NAMALWA (cell line): ENCODE measurements at places on chromosomes 1 and 21.

DNA sequence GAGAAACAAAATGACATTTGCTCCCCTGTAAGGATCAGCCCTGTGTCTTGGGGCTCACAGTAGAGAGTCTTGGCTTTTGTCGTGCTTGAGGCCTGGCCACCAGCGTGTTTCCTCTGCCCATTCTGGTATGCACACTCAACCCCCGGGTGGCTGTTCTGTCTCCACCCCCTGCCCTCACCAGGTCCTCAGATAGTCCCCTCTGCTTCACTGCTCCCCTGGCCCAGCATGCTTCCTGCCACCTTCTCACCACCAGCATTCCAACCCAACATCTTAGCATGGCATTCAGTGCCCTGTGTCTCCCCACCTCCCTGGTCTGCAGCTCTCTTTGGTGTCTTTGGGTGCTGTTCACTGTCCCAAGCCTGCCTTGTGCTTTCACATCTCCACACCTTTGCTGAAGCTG lies 16.2 kb downstream of the ZNF362 start:
- DNase-seq, result no peak

DNA sequence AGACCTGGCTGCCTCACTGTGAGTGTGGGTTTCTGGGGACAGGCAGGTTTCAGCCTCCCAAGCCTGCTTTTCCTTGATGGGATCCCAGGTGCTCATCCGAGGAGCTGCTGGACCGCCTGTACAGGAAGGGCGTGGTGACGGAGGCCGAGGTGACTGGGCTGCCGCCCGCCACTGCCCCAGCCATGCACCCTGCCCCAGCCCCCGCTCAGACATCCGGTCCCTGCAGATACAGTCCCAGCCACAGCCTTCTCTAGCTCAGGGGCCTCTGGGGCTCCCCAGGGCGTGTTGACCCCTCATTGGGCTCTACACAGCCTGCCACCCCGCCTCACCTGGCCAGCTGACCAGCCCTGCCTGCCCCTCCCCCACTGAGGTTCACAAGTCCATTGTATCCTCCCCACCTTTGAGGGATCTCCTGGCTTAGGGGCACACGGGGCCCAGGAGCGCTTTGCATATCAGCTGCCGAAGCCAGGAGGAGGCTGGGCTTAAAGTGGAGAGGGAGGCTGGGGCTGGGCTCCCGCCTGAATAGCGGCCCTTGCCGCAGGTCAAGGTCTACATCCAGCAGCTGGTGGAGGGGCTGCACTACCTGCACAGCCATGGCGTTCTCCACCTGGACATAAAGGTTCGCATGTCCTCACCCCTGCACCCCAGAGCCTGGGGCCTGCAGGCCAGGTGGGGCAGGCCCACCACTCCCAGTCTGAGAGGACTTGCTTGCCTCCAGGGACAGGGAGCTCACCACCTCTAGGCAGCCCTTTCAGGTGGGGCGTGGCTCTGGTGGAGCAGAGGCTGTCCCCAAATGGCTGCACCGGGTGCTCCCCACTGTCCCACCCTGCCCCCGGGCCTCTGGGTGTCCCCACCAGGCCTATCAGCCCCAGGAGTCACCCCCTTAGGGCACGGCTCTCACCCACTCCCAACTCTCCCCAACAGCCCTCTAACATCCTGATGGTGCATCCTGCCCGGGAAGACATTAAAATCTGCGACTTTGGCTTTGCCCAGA lies 38.5 kb downstream of the TRIM11 start:
- DNase-seq, result peak; percentile 34

DNA sequence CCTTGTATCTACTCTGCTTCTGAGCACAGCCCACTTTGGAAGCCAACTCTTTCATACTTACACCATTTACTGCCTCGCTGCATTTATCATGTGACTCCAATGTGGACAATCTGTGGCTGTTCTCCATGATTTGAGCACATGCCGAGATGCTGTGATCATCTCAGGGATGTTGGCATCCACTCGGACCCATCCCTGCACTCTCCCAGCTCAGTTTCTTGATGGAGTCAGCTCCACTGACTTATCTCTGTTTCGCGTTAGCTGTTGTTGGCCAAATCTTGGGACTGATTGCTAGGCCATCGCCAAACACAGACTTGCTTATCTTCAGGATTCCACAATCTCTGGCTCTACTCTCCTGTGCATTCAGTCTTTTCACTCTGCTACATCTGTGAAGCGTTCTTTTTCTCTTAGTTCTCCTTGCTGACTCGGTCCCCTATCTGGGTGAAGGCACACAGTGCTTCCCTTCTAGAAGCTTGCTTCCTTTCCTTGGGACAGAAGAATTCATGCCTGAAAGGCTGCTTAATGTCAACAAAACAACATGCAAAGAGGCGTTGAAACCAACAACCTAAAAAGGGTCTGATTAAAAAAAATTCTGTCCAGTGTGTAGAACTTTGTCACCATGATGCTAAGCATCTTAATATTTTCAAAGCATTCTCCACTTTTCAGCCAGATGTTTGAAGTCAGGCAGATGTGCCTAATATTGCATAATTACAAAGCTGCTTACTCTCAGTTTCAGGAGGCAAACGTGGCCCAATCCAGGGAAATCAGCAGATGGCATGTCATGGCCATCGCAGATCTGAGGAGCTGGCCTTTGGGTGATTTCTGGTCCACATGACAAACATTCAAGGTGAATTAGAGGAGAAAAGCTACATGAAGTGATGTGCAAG lies 120.7 kb downstream of the NGF start:
- no peak for DNase-seq

- no peak for DNase-seq
Observed at GRCh38 chr21:33444499-33444898, 35.3 kb downstream of the TMEM50B start.

DNA sequence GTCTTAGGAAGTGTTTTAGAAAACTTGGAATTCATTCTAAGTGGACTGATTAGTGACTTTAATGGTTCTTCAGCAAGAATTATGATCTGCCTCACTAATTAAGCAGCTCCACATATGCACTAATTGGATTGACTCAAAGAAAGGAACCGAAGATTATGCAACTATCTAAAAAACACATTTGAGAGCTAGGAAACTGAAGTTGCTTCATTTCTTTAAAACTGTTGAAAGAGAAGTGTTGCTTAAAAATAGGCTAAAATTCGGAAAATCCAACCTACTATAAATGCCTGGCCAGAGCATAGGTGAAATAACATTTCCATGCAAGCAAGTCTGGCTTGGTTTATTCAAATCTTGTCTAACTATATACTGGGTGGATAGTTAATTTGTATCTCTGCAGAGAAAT lies 502.9 kb upstream of the ZRANB2 start:
- DNase-seq, result no peak

- DNase-seq, result peak; percentile 90
Observed at GRCh38 chr1:40153073-40153770, 8.0 kb upstream of the RLF start.

DNA sequence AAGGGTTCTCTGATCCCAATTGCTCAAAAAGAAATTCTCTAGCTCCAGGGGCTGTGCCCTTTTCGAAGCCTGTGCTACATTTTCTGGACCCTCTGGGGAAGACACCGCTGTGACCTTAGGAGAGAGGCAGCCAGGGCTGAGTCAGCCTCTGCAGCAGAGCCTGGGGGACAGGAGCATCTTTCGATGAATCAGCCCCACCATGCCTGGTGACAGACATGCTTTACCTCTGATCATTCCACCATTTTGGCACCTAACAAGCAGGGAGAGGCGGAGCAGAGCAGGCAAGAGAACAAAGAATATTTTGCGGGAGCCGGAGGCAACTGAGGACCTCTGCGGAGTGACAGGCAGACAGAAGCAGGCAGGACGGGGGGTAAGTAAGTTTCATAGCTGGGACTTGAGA lies 84.9 kb downstream of the VWA5B1 start:
- DNase-seq, result no peak

DNA sequence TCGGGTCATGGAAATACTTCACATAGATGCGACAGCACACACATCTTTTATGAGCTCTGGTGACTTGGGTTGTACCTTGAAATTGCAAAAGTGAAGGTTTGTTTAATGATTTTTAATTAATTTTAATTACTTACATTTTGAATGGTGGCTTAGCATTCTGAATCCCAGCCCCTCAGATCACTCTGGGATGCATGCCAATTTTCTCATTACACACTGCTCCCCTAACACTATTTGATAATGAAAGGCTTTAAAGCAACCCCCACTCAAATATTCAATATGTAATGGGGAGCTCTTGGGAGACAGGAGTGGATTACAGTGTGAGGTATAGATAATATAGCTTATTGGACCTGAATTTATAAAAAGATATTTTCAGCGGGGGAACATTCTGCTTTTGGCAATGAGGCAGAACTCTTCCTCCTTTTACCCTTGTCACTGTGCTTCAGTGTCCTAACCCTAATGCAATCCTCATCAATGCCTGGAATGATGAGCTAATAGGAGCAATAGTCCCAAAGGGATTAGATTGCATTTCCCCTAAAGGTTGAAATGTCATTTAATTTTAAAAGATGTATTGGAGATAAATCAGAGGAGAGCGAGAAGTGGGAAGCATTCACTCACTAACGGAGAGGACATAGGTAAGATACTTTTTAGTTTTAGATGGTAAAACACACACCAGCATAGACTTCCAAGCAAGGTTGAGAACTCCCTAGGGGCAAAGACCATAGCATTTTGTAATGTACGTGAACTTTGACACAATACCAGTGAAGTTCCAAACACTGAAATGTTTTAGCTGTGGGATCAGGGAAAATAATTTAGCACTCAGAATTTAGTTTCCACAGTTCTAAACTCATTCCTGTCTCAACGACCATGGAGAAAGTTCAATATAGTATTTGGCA lies 384.1 kb upstream of the PLXNA2 start:
- no peak for DNase-seq

GRCh38 chr1:51325391-51325790 lies 5.0 kb downstream of the TTC39A start:
- DNase-seq, result no peak

- no peak for DNase-seq
Observed at GRCh38 chr1:154485106-154485505, 16.9 kb upstream of the TDRD10 start.

DNA sequence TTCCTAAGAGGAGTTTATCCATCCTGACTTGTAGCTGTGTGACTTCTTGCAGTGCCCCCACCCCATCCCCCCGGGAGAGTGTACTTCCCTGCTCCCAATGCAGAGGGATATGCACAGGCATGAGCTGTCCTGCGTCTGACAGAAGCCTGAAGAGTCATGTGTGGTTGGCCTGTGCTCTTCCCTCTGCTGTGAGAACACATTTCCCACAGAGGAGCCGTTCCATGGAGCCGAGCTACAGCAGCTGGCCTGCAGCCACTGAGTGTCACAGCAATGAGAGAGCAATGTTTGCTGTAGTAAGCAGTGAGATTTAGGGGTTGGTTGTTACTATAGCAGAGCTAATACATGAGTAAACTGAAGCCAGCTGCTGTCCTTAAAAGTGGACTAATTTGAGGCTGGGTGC lies 22.0 kb downstream of the PARS2 start:
- DNase-seq, result no peak

DNA sequence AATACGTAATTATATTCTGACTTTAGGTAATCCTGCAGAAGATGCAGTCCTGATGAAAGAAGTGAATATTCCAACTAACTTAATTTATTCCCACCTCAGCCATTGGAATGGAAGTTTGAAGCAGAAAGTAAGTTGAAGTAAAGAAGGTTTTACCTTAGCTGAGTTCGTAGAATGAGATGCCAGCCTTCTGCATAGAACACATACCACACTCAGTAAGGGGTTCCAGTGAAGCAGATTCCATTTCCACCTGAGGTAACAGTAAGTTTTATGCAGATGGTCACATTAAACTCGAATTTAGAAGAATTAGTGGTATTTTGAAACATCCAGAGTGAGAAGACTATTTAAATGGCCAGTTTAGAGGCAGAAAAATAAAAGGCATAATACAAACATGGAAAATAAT lies 20.2 kb downstream of the RBM11 start:
- no peak for DNase-seq

DNA sequence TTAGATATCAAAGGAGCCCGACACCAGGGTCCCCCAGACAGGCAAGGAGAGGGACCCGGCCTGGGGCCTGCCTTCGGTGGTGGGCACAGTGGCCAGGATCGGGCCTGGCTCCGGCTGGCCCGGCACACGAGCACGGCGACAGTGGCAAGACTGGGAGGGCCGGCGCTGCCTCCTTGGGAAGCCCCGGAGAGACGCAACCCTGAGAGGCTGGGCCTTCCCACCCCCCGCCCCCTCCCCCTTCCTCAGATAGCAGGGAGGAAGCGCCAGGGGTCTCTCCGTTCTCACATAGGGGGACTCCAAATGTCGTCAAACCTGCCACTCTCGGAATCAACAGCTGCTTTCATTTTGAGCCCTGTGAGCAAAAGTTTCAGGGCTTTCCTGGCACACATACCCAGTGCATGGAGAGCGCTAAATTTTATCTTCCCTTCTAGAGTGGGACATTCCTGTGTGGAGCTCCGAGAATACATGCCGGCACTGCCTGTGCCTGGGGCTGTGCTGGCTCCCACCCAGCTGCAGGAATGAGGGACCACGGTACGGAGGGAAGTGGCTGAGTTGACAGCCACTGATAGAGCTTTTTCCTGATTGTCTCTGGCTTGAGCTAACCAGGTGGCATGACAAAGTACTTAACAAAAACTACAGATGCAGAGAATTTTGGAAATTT lies 62.4 kb downstream of the CD247 start:
- no peak for DNase-seq

- DNase-seq, result peak; percentile 39
Observed at GRCh38 chr1:117284399-117285215, 73.9 kb upstream of the VTCN1 start.

DNA sequence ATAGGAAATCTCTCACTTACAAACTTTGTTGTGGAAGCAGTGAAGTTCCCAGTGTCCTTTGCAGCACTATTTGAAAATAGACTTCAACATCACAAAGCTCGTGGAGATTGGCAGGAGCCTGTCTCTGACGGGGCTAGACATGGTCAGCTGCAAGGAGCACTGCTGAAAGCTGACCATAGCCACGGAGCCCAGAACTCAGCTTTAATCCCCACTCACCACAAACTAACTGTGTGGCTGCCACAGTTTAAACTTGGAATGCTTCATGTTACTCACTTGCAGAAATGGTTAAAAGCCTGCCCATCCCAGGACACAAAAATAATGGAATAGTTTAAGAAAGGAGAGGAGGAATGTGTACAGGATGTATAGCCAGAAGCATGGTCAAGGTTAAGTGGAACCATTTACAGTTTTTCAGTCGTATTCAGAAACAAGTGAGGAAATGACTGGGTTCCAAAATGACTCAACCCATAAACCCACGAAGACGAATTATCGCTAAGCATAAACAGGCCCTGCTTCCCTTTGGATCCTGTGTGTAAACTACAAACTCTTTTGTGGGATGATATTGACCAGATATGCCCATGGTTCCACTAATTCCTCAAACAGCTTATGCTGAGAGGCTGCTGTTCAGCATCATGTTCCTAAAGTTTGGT lies 18.2 kb downstream of the DNALI1 start:
- DNase-seq, result no peak
